CD4-positive, alpha-beta T cell treated with Interferon alpha-2 for 1 hour (primary cell): ENCODE measurements at places on chromosomes 12 and 14.

DNA sequence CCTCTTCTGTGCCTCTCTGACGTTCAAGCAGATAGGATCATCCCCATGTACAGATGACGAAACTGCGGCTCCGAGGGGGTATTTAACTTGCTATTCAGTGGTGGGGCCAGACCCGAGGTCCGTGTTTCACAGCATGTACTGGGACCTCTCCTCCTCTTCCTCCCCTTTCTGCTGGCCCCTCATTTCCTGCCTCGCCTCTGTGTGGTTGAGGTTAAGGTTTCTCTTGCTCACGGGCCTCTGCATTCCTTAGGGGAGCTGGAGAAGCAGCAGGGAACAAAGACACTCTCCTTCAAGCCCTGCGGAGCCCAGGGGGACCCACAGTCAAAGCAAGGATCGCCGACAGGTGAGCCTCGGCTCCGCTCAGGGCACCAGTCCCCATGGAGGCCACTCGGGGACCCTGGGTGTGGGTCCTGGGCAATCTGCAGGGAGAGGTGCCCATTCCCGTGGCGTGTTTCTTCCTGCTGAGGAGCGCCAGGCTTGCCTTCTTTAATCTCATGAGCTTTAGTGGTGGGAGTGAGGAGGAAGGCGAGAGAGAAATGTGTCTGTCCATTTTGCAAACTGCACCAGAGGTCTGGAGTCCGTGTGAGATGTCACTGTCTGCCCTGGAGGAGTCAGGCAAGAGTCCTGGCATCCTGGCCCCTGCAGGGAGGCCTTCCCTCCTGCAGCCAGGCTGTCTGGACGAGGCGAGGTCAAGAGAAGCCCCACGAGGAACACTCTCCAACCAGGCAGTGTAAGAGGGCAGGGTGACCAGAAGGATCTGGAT lies 45.0 kb downstream of the SLC6A12 start:
- no peak for DNase-seq

GRCh38 chr12:127599436-127599835 lies 667.5 kb upstream of the TMEM132C start:
- no peak for DNase-seq

DNA sequence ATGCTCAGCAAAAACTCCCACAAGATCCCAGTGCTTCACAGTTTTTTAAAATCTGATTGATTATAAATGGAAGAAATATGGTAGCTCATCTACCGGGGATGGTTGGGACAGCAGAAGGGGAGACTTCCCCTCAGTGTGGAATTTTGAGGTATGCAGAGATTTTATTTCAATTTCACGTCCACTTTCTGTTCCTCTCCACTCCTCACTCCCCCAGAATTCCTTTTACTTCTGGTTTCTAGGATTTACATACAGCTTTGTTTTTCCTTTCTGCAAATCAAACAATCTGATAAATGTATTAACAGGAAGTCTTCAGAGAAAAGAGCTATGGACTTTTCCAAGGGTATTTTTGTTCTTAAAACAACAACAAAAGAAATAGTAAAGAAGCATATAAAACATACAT lies 181.5 kb upstream of the ARHGAP5 start:
- DNase-seq = no peak

- no peak for DNase-seq
Observed at GRCh38 chr12:107468182-107468581, 217.4 kb upstream of the PWP1 start.

GRCh38 chr12:75704664-75705063 lies 193.3 kb upstream of the KRR1 start:
- no peak for DNase-seq

GRCh38 chr12:25422241-25422640 lies 130.8 kb downstream of the LMNTD1 start:
- DNase-seq = no peak

DNA sequence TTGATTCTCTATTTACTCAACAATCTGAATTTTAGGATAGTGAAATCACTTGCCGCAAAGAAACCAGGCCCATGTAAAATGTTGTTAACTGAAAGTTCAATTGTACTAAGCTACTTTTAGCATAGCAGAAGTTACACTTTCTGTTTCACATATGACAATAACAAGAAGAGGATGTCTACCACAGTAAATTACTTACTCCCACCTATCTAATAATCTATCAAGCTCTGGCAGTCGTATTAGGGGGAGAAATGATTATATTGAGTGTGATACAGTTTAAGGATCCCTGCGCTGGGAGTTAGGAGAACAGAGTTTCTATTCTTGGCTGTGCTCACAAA lies 66.5 kb upstream of the CAND1 start:
- no peak for DNase-seq
